ENCODE measurements at places on chromosomes 1 and 21.

DNA sequence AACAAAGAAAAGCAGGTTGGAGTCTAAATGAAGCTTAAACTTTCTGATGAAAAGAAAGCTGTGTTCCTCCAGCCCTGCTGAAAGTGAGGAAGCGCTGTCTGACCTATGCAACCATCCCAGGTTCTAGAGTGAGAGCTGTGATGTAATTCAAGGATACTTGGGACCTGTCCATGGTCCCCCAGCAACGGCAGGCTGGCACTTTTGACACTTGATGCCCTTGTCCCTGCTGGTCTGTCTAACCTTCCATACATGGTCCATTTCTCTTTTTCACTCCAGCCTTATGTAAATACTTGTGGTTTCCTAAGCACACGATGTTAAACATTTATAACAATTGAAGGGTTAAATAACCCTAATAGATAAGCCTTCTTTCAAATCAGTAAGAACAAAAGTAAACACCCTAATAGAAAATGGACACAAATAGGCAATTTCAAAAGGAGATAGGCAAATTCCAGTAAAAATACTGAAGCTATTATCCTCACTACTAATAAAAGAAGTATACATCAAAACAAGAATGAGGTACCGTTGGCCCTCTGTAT, 17.7 kb upstream of the KDM4A start:
- no peak for DNase-seq

DNA sequence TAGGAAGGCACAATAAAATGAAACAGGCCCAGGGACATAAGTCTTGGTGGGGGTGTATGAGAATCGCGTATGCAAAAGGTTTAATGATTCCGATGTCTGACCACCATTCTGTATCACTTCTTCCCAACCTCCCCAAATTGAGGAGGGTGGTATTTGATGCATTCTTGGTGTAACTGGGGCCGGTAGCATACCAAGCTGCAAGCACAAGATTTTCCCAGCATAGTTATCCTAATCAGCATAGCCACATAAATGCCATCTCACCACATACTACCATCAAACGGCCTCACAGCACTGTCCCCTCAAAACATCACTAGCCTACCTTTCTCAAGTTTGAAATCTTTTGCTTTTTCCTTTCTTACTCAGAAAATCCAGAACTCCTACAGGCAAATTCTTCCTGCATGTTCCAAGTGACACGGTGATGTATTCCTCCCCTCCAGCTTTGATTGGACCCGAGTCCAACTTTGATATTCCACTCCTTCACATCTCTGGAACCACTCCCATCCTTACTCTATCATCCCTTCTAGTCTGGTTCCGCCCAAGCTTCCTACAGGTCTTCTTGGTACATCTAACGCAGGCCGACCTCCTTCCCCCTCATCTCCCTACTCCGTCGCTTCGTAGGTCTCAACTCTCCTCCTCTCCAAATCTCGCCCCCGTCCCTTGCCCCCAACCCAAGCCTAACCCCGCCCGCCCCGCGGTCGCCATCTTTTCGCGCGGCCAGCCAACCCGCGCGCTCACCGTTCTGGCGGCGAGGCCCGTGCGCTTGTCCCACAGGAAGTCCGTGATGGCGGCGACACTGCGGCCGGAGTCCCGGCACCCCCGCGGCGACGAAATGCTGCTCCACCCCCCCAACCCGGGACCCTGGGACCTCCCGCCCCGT, 600 bp downstream of the CLK2 start:
- DNase-seq: no peak

GRCh38 chr1:22323141-22323845, 128.4 kb upstream of the ZBTB40 start:
- DNase-seq: no peak

GRCh38 chr21:33975548-33976081, 60.0 kb upstream of the ATP5PO start:
- DNase-seq: no peak

DNA sequence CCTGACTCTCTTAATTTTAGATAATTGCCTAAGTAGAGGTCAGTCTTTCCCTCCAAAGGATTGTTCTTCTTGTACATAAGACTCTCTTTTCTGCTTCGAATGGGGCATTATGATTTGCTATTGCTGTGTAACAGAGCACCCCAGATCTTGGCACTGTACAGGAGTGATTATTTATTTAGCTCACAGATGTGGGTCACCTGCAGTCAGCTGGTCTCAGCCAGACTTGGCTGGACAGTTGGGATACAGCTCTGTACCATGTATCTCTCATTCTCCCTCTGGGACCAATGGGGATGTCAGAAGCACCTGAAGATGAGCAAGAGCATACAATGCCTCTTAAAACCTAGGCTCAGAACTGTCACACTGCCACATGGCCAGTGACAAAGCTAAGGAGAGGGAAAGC, 23.4 kb upstream of the KCND3 start:
- DNase-seq: no peak

DNA sequence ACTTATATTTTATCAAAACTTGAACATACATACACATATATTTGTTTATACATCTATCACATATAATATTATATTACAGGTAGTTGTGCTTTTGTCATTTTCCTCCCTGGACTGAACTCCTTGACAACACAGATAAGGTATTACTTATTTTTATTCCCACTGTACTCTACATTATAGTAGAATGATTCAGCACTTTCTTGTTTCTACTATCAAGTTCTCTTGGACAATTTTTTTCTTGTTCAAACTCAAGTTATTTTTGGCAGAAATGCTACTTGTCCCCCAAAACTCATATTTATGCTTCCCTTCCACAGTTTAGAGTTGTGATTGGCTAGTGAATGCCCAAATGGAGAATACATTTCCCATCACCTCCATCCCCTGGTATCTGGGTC, 10.8 kb upstream of the PTPRC start:
- no peak for DNase-seq

GRCh38 chr1:232630047-232630893, at the start of gene SIPA1L2:
Gene SIPA1L2, minus strand, starts transcription at chr1:232630133. Its CDS starts 114,794 bp downstream, at chr1:232515339.
- DNase-seq: peak; percentile 94

- DNase-seq: no peak
These were observed 2.8 kb upstream of the BACE2 start for GRCh38 chr21:41164981-41165655.

DNA sequence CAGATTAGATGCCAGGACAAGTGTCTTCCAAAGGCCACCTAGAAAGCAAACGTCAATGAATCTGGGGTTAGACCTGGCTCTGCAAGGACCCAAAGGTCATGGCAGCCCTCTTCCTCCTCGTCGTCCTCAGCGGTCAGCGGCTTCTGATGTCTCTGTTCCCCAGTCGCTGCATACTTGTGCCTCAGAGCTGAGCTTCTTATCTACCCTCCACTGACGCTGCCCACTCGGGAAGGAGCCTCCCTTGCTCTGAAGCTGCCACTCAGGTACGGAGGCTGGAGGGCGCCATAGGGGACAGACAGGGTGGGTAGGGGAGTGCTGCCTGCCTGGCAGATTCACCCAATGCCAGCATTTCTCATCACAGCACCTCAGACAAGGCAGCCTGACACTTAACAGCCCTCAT, 11.4 kb upstream of the UMODL1 start:
- no peak for DNase-seq
